ENCODE measurements at places on chromosomes 2 and 18.

- DNase-seq, result no peak
Measured at GRCh38 chr18:73797419-73797818, 350.2 kb downstream of the FBXO15 start.

DNA sequence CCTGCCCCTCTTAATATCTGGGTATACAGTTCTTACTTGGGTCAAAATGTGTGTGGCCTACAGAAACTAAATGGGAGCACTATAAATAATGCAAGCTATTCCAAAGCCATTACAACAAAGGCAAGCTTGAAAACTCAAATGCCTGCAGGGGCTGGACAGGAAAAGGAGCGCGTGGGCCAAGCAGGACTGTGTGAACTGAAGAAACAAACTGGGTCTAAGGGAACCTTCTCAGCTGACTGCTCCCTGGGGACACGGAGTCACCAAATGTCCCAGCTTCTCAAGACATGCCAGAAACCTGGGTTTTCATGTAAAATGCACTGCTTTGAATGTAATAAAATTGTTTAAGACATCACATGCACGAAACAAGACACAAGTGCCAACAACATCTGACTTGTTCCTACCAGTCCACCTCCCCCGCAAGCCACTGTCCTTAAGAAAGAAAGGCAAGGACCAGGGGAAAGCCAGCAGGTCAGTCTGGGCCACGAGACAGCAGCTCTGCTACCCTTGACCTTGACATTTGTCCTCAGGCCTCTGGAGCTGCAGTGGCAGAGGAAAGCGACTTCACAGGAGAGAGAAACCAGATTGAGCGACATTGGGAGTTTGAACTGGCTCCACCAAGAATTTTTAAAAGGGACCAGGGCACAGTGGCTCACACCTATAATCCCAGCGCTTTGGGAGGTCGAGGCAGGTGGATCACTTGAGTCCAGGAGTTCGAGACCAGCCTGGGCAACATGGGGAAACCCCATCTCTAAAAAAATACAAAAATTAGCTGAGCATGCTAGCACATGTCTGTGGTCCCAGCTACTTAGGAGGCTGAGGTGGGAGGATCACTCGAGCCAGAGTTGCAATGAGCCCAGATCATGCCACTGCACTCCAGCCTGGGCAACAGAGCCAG, 89.7 kb upstream of the SH3BP4 start:
- no peak for DNase-seq

DNA sequence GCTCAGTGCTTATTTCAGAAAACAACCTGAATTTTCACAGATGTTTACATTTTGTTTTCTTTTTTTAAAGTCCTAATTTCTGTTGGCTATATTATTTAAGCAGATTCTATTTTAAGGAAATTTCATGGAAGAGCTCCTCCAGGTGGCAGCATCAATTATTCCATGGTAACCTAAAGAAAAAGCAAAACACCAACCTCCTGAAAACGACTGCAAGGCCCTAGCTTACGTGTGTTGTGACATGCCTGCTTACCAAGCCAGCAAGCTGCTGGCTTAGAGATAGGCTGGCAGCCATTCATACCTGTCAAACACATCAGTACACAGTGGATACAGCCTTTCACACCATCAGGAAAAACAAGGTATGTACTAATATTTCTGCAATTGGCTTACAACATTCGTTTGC, 64.9 kb downstream of the LPIN2 start:
- DNase-seq, result peak; percentile 55

- DNase-seq, result no peak
Measured at GRCh38 chr2:234206738-234207137, 156.2 kb downstream of the SPP2 start.

GRCh38 chr2:121263996-121264715, 20.8 kb downstream of the TFCP2L1 start:
- no peak for DNase-seq

DNA sequence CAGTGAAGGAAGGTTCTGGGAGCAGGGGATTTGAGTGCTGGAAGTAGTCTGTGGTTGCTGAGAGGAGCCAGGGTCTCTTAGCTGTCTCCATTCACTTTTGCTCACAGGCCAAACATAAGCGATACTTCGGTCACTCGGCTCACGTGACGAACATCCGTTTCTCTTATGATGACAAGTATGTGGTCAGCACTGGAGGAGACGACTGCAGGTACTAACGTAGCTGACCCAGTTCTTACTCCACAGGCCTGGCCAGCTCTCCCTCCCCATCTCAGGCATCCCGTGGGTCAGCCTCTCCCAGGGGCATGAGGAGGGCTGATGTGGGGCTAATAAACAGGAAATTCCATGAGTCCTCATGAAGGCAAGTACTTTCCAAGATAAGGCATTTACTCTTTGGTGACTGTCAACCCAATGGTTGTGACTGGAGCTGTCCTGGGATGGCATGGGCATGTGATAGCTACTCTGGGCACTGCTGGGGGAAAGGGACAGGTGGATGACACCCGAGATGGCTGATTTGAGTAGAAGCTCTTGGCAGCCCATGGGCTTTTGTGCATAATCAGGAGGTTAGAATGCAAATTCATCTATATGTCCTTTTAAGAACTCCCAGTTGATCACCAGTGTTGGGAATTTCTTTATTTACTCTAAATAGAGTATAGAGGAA, 81.6 kb downstream of the RTN4 start:
- no peak for DNase-seq

- DNase-seq, result no peak
Measured at GRCh38 chr2:241818943-241819270, 9.9 kb downstream of the NEU4 start.

- DNase-seq, result no peak
Measured at GRCh38 chr2:236656166-236656565, 86.5 kb downstream of the ACKR3 start.
